ENCODE measurements at places on chromosomes 3 and 15.

GRCh38 chr15:99504071-99504822 is 61.5 kb upstream of the MEF2A start:
- H3K4me1 ChIP-seq, result peaks cover 7% of the 10 kb centered on the region
- H3K27ac ChIP-seq, result no peak overlapping the region
- no peak for DNase-seq

DNA sequence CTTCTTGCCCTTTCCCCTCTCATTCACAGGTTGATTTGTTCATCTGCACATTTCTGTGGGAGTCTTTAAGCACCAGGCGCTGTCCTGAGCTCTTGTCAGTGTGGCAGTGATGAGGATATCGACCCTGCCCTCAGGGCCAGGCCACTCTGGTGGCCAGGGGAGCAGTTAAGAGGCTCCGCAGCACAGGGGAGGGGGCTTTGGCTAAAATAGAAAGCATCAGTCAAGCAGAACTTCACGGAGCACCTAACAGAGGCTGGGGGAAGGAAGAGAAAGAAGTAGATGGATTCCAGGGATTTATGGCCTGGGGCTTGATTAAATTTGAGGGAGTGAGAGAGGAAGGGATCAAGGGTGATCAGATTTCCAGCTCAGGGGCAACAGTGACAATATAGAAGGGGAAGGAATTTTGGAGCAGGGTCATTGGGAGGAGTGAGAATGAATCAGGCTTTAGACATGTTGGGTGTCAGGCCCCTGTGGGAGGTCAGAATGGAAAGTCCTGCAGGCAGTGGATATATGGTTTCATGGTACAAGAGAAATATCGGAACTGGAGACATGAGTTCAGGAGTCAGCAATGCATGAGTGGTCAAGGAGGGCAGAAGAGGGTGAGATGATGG is 73.0 kb upstream of the GLCE start:
- no peaks in the 10 kb centered on the region for H3K27me3 ChIP-seq
- no peaks in the 10 kb centered on the region for H3K36me3 ChIP-seq
- no peaks in the 10 kb centered on the region for H3K4me1 ChIP-seq
- H3K4me3 ChIP-seq, result no peak overlapping the region
- no peak overlapping the region for H3K27ac ChIP-seq
- DNase-seq, result no peak

- no peak overlapping the region for H3K27ac ChIP-seq
- H3K27me3 ChIP-seq, result peaks cover 13% of the 10 kb centered on the region
- H3K4me1 ChIP-seq, result peaks cover 14% of the 10 kb centered on the region
- H3K4me3 ChIP-seq, result no peak overlapping the region
Observed at GRCh38 chr15:77630956-77631744, 1.6 kb downstream of the LINGO1 start.

GRCh38 chr3:85050821-85051220 is 92.0 kb downstream of the CADM2 start:
- H3K4me1 ChIP-seq, result no peaks in the 10 kb centered on the region
- no peak for DNase-seq
- H3K4me3 ChIP-seq, result no peak overlapping the region
- H3K27me3 ChIP-seq, result no peaks in the 10 kb centered on the region
- H3K27ac ChIP-seq, result no peak overlapping the region
- no peaks in the 10 kb centered on the region for H3K36me3 ChIP-seq

GRCh38 chr15:40344631-40345120 is 3.9 kb upstream of the CCDC9B start:
- no peak overlapping the region for H3K4me3 ChIP-seq
- H3K27me3 ChIP-seq, result no peaks in the 10 kb centered on the region
- no peak overlapping the region for H3K27ac ChIP-seq
- no peaks in the 10 kb centered on the region for H3K36me3 ChIP-seq
- peak; percentile 76 for DNase-seq

Measured in CD8-positive, alpha-beta memory T cell (primary cell).